ENCODE measurements at places on chromosomes 7 and 10.

DNA sequence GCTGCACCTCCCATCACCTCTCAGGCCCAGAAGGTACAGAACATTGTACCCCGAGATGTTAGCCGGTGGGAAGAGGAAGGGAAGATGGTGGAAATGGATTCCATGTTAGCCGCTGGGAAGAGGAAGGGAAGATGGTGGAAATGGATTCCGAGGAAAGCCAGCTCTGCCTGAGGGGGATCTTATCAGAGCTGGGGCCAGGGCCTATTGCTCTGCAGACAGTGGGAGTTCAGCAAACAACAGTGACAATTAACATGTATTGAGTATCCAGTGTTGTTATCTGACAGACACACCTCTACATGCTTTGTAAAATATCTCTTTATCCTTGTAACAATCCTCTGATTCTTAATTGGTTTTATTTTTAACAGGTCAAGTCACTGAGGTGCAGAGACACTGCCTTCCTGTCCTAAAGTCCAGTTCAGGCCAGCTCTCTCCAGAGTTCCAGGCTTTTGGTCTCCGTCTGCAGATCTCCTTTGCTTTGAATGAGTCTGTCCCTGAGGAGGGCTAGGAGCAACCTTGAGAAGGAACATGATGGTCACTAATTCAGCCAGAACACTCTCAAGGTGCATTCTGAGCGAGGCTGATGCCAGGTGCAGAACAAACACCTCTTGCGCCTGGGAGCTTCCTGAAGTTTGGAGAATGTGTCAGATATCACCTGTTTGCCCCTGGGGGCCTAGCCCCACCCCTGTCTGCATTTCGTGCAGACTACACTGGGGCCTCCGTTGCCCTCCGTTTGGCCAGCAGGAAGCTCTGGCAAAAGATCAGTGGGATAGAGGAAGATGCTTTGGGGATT, 82.4 kb upstream of the PODXL start:
- DNase-seq: no peak

- no peak for DNase-seq
These were observed 45.6 kb downstream of the TPST1 start for GRCh38 chr7:66250711-66251110.

DNA sequence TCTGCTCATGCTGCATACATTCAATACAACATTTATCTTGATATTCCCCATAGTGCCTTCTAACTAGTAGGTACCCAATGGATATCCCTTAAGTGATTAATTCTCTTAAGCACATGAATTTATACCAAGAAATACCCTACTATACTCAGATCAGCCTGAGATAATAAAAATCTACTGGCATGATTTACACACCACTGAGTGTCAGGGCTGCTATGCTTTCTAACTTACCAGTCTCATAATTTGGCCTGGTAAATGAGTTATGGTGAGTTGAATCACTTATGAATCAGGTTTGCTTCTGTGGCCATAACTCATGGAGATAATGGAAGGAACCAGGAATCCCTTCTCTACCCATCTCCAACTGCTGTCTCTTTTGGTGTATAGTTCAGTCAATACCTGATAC, 122.8 kb downstream of the THSD7A start:
- DNase-seq: no peak

DNA sequence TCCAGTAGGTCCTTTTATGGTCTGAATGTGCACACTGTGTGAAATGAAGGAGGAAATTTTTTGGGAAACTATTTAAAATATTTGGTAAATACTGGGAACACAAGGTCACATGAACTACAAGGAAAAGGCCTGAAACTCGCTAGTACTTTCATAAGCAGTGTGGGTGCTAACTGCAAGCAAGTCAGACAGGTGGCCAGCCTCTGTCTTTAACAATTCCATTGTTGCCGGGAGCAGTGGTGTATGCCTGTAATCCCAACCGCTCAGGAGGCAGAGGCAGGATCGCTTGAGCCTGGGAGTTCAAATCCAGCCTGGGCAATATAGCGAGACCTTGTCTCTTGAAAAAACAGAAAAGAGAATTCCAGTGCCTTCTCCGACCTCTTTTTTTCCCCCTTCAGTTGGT, 37.5 kb downstream of the SMURF1 start:
- DNase-seq: no peak

DNA sequence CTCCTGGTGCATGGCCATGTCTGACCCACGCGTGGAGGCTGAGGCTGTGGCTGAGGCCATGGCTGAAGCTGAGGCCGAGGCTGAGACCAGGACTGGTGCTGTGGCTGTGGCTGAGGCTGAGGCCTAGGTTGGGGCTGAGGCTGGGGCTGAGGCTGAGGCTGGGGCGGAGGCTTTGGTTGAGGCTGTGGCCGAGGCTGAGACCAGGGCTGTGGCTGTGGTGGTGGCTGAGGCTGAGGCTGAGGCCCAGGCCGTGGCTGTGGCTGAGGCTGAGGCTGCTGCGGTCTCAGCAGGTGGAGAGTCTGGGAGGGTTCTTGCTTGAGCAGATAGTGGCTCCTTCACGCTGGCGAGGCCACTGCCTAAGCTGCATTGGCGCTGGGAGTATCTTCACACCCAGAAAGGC, 76.4 kb downstream of the WDR37 start:
- no peak for DNase-seq

- DNase-seq: no peak
These were observed 84.1 kb downstream of the POM121L12 start for GRCh38 chr7:53119514-53119941.

GRCh38 chr7:131890176-131890575, 333.7 kb upstream of the PODXL start:
- DNase-seq: no peak

- DNase-seq: no peak
These were observed 133.8 kb downstream of the TCERG1L start for GRCh38 chr10:131177431-131178327.

- DNase-seq: no peak
These were observed 23.5 kb downstream of the FAM241B start for GRCh38 chr10:69653561-69653960.

GRCh38 chr7:106372595-106373318, 88.0 kb upstream of the NAMPT start:
- DNase-seq: no peak

GRCh38 chr7:120452665-120453064, 179.7 kb downstream of the KCND2 start:
- DNase-seq: no peak

DNA sequence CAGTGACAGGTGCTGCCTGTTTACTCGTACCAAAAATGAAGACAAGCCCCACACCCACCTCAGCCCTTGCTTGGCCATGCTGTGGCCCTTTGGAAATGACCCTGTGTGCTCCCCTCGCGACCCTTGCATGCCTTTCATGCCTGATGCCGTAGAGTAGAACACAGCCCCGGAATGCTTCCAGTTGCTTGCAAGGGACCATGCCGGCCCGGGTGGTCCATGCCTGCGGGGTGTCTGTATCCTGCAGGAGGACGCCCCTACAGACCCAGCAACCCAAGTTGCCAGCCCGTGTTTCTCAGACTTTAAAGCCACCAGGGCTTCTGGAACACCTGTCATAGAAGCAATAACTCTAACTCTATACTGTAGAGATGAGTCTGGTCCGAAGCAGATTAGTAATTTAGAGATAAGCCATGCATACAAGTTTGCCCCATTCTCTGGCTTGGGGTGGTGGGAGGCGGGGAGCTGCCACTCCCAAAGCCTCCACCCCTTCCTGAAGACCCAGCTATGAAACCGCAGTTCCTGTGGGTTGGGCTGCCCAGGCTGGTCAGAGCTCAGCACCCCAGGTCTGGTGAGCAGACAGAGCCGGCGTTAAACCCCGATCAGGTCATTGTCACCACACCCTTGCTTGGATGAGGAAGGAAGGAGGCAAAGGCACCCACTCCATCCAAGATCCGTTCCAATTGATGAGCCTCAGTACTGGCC, 143.5 kb downstream of the ADCY1 start:
- no peak for DNase-seq

DNA sequence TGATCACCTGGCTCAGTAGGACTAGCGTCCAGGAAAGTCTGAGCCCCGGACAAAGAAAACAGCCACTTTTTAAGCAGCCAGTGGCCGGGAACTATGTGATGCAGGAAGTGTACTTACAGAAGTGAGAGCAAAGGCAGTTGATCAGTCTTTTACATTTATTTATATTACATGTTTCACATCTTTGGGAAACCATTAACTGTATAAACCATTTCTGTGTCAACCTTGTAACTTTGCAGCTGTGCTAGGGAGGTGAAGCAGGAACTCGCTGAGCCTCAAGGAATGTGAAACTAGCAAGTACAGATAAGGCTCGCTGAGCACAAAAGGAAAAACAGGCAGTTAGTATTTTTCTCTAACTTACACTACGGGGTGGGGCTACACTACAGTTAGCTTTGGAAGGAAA, 39.9 kb upstream of the HECW1 start:
- no peak for DNase-seq

DNA sequence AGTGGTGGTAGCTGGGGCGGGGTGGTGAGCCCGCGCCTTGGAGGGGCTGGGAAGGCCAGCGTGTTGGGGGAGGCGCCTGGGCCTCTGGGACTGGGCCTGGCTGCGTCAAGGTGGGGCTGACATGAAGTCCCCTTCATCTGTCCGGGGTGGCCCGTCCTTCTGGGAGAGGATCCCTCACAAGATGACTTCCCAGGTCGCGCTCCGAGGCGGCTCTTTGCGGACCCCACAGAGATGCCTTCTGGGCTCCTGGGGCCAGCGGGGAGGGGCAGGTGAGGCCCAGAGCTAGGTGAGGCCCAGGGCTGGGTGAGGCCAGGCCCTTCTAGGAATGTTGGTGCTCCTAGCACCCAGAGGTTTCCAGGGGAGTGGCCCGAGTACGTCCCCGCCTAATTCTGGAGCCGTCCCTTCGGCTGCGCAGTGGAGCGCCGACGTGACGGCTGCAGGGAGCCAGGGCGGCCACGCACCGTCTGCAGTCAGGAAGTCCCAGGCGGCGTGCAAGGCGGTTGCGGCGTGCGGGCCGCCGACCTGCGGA, 58.2 kb upstream of the NUPR2 start:
- DNase-seq: no peak

- DNase-seq: no peak
These were observed 220.5 kb downstream of the ELFN1 start for GRCh38 chr7:1890289-1891235.

- DNase-seq: no peak
These were observed 656.1 kb downstream of the INHBA start for GRCh38 chr7:41046776-41047175.

DNA sequence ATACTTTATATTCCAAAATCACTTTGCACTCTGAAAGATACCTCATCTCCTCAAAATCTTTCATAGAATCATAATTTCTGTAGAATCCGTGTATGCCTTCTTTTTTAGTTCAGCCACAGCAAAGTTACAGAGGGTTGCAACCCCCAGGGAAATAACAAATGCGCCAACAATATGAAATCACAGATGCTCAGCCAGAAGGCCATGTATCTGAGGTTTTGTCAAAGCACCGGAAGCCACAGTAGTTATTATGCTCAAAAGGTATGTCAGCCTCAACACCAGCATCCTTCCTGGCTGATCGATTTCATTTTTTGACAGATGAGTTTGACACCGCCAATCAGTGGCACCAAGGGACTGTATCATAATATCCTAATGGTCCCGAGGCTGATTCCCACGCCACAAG, 204.1 kb downstream of the KCNMA1 start:
- no peak for DNase-seq

- no peak for DNase-seq
These were observed 115.0 kb upstream of the AFAP1L2 start for GRCh38 chr10:114519306-114519669.

GRCh38 chr10:16828114-16828568, 10.9 kb upstream of the RSU1 start:
- peak; percentile 62 for DNase-seq

- no peak for DNase-seq
These were observed 3.2 kb downstream of the TRPV6 start for GRCh38 chr7:142882338-142882678.

DNA sequence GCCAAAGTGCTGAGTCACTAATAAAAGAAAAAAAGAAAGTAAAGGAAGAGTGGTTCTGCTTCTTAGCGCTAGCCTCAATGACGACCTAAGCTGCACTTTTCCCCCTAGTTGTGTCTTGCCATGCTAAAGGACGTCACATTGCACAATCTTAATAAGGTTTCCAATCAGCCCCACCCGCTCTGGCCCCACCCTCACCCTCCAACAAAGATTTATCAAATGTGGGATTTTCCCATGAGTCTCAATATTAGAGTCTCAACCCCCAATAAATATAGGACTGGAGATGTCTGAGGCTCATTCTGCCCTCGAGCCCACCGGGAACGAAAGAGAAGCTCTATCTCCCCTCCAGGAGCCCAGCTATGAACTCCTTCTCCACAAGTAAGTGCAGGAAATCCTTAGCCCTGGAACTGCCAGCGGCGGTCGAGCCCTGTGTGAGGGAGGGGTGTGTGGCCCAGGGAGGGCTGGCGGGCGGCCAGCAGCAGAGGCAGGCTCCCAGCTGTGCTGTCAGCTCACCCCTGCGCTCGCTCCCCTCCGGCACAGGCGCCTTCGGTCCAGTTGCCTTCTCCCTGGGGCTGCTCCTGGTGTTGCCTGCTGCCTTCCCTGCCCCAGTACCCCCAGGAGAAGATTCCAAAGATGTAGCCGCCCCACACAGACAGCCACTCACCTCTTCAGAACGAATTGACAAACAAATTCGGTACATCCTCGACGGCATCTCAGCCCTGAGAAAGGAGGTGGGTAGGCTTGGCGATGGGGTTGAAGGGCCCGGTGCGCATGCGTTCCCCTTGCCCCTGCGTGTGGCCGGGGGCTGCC, at the start of gene IL6:
TSS of gene IL6 (plus strand) at position 294 of the 807 bp plus-strand sequence. CDS start at position 357, 63 bp downstream.
- no peak for DNase-seq

GRCh38 chr10:78300526-78300925, 266.9 kb downstream of the RPS24 start:
- DNase-seq: no peak

DNA sequence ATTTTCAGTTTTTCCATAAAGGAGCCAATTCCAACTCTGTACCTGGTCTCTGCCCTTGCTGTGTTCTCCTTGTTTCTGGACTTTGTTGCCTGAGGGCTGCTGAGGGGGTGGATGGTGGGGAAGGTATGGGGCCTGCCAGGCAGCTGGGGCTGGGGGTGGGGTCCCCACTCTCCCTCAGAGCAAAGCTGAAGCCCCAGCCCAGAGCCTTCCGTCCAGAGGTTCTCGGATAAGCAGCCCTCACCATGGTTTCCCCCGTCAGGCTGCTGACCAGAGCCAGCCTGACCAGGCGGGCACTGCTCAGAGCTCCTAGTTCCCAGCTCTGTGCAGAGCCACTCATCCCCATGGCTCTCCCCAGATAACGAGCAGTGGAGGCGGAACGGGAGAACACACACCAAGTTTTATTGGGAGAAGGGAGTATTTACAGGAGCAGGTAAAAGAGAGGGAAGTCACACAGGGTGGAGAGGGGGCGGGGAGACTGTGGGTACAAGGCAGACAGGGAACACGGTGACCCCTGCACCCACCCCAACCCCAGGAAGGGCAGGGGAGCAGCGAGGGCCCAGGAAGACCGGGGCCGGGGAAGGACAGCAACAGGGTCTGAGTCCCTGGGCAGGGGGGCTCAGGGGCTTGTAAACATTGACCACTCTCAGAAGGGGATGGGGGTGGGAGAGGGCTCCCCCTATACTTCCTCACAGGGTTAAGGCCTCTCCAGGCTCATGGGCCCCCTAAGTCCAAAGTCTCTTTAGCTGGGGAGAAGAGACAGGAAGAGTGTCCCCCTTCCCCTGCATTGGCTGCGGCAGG, 5.8 kb downstream of the GNB2 start:
- no peak for DNase-seq

GRCh38 chr7:8131694-8132605, 130.0 kb downstream of the ICA1 start:
- no peak for DNase-seq

- no peak for DNase-seq
These were observed 5.8 kb downstream of the ACSL5 start for GRCh38 chr10:112379635-112380296.

- no peak for DNase-seq
These were observed 187.5 kb downstream of the KIAA1217 start for GRCh38 chr10:24396396-24396795.

All from activated T-cell treated with anti-CD3 and anti-CD28 coated beads for 4 hours (primary cell).